Cardiac muscle cell (in vitro differentiated cells and primary cell): ENCODE measurements at places on chromosomes 12 and 14.
A peak's percentile ranks its signal among the peaks of the same experiment; 100 is the strongest.

GRCh38 chr12:58883576-58884334, 36.5 kb downstream of the LRIG3 start:
- no peak for DNase-seq

DNA sequence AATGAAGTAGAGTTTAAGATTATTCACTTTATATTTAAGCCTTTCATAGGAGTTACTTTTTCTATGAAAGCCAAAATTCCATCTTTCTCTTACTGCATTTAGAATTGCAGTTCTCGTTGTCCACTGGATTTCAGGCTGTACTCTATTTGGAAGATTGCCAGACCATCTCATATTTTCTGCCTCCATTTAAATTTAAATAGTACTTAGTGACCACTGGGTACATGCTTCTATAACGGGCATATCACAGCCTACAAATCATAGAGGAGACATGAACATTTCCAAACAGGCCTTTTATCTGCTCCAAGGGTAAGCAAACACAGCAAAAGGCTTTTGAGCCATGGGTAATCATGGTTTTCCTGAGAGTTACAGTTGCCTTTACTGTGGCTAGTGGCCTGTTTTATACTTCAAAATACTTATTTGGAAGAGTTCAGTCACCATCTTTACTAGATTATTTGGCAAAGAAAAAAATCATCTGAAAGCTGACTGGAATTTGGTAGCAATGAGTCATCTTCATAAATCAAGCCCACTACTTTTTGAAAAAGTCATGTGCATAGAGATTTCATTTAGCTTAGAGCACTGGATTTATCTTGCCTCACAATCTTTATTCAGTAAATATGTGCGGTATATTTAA, 15.7 kb downstream of the ANO6 start:
- DNase-seq = peak; percentile 58

GRCh38 chr14:91140672-91141071, 26.8 kb downstream of the DGLUCY start:
- DNase-seq = peak; percentile 26

DNA sequence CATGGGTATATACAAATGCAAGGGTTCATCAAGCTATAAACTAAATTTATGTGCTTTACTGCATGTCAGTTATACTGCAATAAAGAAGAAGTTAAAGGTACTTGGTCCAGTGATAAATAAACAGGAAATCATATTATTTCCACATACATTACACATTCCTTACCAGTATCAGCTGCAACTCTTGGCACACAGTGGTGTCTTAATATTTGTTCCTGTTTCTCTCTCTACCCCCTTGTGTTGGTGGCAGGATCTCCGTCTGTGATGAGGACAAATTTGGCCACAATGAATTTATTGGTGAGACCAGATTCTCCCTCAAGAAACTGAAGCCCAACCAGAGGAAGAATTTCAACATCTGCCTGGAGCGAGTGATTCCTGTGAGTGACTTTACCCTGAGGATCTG, 19.2 kb upstream of the OAS1 start:
- DNase-seq = no peak

DNA sequence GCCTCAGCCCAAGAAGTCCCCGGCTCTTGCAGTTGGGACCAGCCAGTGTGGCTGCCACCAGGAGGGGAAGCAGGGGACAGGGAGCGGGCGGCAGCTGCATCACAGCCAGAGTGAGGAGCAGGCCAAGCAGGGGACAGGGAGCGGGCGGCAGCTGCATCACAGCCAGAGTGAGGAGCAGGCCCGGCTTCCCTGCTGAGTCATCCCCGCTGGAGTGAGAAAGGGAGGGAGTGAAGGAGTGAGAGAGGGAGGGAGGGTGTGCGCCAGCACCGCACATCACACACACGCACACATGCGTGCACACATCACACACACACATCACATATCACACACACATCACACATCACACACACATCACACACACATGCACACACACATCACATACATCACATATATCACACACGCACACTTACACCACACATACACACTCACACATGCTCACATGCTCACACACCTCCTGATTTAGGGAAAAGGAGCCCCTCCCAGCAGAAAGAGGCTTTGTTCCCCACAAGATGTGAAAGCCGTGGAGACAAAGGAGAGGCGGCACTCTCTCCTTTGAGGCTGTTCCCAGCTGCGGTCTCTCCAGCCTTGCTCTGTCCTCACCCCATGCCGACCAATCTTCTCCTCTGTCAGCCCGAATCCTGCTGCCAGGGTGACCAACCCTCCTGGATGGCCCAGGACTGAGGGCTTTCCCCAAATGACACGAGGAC, 16.7 kb upstream of the ZDHHC22 start:
- peak; percentile 31 for DNase-seq
